ENCODE measurements at places on chromosomes 3 and 15.

- no peak for DNase-seq
Observed at GRCh38 chr3:58630710-58631092, 35.9 kb downstream of the FAM3D start.

GRCh38 chr3:118628704-118629341 lies 405.8 kb downstream of the IGSF11 start:
- peak; percentile 46 for DNase-seq

GRCh38 chr3:137854533-137855261 lies 90.6 kb downstream of the SOX14 start:
- DNase-seq: no peak

DNA sequence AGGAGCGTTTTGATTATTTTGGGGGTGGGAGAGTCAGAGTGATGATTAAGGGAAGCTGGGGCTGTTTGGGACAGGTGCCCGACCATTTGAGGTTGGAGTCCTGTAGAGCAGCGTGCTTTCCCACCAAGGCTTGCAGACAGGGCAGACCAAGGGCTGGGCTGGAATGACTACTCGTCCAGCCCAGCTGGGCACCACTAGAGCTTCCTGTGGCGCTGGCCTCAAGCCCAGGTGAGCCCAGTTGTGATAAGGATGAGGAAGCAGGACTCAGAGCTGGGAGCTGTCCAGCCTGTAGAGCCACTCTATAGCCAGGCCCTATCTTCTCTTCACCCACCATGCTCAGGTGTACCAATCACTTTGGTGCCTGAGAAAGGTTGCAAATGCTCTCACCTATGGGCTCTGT lies 75.8 kb upstream of the ACAN start:
- no peak for DNase-seq

- DNase-seq: no peak
Observed at GRCh38 chr3:59364496-59364895, 314.7 kb upstream of the CFAP20DC start.

DNA sequence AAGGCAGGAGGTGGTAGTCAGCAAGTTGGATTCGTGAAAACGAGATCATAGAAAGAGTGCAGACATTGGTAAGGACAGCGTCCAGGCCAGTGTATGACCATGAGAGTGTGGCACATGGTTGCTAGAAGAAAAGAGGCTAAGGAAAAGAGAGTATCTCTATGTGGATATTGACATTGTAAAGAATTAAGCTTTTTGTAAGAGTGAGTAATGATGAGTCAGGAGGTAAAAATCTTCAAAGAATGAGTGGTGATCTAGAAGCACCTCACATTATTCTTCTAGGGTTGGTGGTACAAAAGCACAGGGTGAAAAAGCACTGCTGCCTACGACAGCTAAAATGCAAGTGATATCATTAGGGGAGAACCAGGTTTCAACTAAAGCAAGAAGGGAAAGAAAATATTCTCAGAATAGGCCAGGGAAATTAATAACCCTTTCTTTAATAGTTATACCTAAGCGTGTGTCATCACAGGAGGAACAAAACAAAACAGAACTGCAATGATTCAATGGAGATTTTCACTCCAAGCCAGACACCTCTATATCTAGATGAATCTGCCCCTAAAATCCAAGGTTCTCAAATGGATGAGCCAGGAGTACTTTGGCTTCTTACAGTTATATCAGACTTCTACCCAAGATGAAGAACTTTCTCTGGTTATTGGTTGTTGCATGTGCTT lies 884.7 kb downstream of the NAALADL2 start:
- peak; percentile 20 for DNase-seq

Measured in AG04450 (cell line).